CD8-positive, alpha-beta memory T cell (primary cell): ENCODE measurements at places on chromosomes 12 and 14.

GRCh38 chr14:63076488-63076887 is 31.2 kb upstream of the KCNH5 start:
- H3K4me3 ChIP-seq: no peak overlapping the region
- no peaks in the 10 kb centered on the region for H3K36me3 ChIP-seq
- H3K4me1 ChIP-seq: no peaks in the 10 kb centered on the region
- DNase-seq: no peak
- no peak overlapping the region for H3K27ac ChIP-seq

DNA sequence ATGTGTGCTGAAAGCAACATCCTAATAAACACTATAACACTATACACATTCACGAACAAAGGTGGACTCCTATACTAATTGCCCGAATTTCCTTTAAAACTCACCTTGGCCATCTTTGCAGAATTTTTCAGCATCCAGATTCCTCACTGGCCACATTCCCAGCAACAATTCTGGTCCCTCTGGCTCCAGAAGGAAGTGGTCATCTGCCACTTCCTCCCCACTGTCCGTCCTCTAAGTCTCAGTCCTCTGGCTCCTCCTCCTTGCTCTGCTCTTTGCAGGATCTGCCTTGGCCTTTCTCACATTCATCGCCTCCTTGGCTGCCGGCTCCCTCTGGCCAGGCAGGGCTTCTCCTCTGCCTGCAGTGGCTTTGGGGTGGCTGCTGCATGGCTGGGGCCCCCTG is 426.0 kb downstream of the FUT8 start:
- H3K4me3 ChIP-seq: no peak overlapping the region
- no peaks in the 10 kb centered on the region for H3K27me3 ChIP-seq
- no peaks in the 10 kb centered on the region for H3K36me3 ChIP-seq
- peaks cover 36% of the 10 kb centered on the region for H3K4me1 ChIP-seq

GRCh38 chr14:20679907-20680306 is 4.5 kb upstream of the RNASE4 start:
- no peaks in the 10 kb centered on the region for H3K27me3 ChIP-seq
- no peaks in the 10 kb centered on the region for H3K36me3 ChIP-seq
- no peak overlapping the region for H3K4me3 ChIP-seq

GRCh38 chr12:106906715-106907114 is 49.0 kb upstream of the TMEM263 start:
- DNase-seq: no peak
- peaks cover 18% of the 10 kb centered on the region for H3K4me1 ChIP-seq
- H3K27me3 ChIP-seq: peaks cover 6% of the 10 kb centered on the region
- no peak overlapping the region for H3K4me3 ChIP-seq

DNA sequence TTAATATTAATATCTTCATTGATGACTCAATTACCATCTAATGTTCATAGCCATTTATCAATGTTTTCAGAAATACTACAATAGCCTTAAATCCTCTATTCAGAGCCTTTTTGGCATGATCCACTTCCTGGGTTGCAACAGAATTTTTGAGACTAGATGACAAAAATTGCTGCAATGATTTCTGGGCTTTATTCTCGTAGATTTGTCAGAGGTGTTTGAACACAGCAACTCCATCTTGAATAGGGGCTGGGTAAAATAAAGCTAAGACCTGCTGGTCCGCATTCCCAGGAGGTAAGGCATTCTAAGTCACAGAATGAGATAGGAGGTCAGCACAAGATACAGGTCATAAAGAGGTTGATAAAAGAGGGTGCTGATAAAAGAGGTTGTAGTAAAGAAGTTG is 165.8 kb upstream of the CNOT2 start:
- DNase-seq: no peak
- H3K4me3 ChIP-seq: no peak overlapping the region
- no peaks in the 10 kb centered on the region for H3K27me3 ChIP-seq
- no peaks in the 10 kb centered on the region for H3K36me3 ChIP-seq
- no peak overlapping the region for H3K27ac ChIP-seq

DNA sequence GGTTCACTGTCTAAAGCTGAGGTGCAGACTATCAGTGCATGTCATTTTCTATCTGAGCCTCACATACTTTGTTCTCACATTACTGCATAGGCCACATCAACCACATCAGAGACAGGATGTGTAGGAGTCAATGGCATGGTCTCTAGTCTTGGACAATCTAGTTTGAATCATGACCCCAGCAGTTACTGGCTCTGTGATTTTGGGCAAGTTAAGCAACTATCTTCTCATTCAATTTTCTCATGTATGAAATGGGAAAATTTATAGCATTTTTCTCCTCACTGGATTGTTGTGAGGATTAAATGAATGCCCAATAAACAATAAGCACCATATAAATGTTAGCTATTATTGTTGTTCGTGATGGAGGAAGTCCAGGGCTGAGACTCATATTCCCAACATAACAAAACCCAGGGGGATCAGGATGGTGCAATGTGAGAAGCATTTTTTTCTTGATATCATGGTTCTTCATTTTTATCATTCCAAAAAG is 432.6 kb downstream of the LRIG3 start:
- no peaks in the 10 kb centered on the region for H3K27me3 ChIP-seq
- no peak for DNase-seq
- no peak overlapping the region for H3K27ac ChIP-seq
- H3K36me3 ChIP-seq: no peaks in the 10 kb centered on the region

DNA sequence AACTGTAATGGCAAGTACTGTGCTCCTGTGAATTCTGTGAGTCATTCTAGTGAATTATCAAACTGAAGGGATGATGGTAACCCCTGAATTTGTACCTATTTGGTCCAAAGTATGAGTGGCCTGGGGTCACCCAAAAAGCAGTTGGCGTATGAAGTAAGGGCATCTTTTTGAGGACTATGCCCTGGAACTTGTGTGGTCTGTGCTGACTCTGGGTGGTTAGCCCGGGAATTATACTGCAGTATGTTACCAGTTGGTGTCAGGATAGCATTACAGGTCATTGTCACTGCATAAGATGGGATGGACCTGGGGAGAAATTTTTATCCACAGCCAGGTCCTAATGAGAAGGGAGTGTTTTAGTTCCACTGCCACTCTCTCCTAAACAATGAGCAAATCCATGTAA is 174.7 kb downstream of the SSPN start:
- no peaks in the 10 kb centered on the region for H3K4me1 ChIP-seq
- no peak for DNase-seq
- no peaks in the 10 kb centered on the region for H3K27me3 ChIP-seq
- H3K27ac ChIP-seq: no peak overlapping the region
- H3K36me3 ChIP-seq: no peaks in the 10 kb centered on the region
- no peak overlapping the region for H3K4me3 ChIP-seq

DNA sequence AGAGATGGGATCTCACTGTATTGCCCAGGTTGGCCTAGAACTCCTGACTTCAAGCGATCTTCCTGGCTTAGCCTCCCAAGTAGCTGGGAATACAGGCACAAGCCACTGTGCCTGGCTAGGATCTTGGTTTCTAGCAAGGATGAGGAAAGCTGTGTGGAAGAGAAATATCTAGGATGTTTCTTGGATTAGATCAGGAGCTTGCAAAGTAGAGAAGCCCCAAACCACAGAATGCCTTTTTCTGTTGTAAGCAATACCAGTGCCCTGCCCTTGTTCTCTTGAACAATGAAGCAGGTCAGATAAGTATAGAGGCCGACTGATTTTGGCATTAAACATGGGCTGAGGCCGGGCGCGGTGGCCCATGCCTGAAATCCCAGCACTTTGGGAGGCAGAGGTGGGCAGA is 44.3 kb upstream of the STRN3 start:
- H3K36me3 ChIP-seq: no peaks in the 10 kb centered on the region
- H3K27me3 ChIP-seq: no peaks in the 10 kb centered on the region
- no peak for DNase-seq
- no peak overlapping the region for H3K4me3 ChIP-seq
- no peak overlapping the region for H3K27ac ChIP-seq
- H3K4me1 ChIP-seq: no peaks in the 10 kb centered on the region

- peaks cover 13% of the 10 kb centered on the region for H3K27me3 ChIP-seq
- no peak overlapping the region for H3K27ac ChIP-seq
- H3K4me1 ChIP-seq: no peaks in the 10 kb centered on the region
Measured at GRCh38 chr12:65282840-65283239, 4.4 kb downstream of the MSRB3 start.

- H3K36me3 ChIP-seq: no peaks in the 10 kb centered on the region
- H3K4me1 ChIP-seq: no peaks in the 10 kb centered on the region
- H3K27ac ChIP-seq: no peak overlapping the region
- no peak overlapping the region for H3K4me3 ChIP-seq
- H3K27me3 ChIP-seq: no peaks in the 10 kb centered on the region
Measured at GRCh38 chr12:62717643-62718042, 217.3 kb downstream of the PPM1H start.

- H3K27me3 ChIP-seq: no peaks in the 10 kb centered on the region
- H3K4me1 ChIP-seq: no peaks in the 10 kb centered on the region
- H3K4me3 ChIP-seq: no peak overlapping the region
- no peak for DNase-seq
- no peaks in the 10 kb centered on the region for H3K36me3 ChIP-seq
Measured at GRCh38 chr12:127272864-127273263, 994.1 kb upstream of the TMEM132C start.

- DNase-seq: no peak
- H3K4me1 ChIP-seq: no peaks in the 10 kb centered on the region
- H3K27me3 ChIP-seq: no peaks in the 10 kb centered on the region
- no peak overlapping the region for H3K27ac ChIP-seq
Measured at GRCh38 chr12:497501-498160, 37.9 kb downstream of the B4GALNT3 start.

- H3K4me1 ChIP-seq: no peaks in the 10 kb centered on the region
- DNase-seq: no peak
- no peaks in the 10 kb centered on the region for H3K36me3 ChIP-seq
- no peak overlapping the region for H3K27ac ChIP-seq
- no peaks in the 10 kb centered on the region for H3K27me3 ChIP-seq
Measured at GRCh38 chr12:23817345-23817744, 132.1 kb downstream of the SOX5 start.
